ENCODE measurements at places on chromosomes 11 and 22.

GRCh38 chr11:120914601-120915000 lies 109.3 kb upstream of the TBCEL start:
- no peak for DNase-seq

DNA sequence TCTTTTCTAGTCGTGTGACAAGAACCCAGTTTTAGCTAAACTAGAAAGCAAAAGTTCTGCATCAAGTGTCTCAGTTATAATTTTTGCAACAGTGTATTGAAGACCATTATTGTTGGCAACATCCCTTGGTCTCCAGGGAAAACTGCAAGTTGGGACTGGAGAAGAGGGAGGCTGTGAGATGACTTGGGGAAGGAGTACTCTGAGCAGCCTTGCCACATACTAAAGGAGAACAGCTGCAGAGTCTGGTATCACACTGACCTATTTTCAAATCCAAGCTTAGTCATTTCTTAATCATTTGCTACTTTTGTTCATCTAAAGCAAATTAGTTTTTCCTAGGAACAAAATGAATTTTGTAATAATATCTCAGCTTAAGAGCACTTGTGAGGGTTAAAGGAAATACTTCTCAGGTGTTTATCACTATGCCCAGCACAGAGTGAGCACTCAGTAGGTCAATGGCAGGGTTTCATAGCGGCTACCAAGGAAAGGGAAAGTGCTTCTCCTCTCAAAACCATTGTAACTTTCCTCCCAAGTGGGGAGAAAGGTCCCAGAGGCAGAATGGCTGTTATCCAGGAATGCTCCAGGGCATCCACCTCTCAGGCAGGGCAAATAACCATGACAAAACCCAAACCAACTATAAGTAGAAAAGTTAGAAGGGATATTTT lies 247.1 kb downstream of the C11orf87 start:
- no peak for DNase-seq

DNA sequence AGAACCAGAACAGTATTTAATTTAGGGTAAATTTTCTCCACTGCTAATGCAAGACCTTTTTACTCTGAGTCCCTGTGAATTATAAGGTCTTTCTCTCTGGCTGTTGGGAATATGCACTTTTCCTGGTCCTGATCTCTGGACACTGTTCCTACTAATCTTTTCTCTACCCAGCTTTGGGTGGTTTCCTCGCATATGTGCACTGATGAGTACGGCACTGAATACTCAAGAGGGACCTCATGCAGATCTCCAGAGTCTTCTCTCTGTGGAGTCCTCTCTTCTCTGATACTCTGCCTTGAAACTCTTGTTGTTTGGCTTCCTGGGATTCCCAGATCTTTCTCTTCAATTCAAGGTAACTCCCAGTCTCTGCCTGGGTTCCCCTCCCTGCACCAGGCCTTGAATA lies 14.0 kb downstream of the KCTD14 start:
- DNase-seq = no peak

DNA sequence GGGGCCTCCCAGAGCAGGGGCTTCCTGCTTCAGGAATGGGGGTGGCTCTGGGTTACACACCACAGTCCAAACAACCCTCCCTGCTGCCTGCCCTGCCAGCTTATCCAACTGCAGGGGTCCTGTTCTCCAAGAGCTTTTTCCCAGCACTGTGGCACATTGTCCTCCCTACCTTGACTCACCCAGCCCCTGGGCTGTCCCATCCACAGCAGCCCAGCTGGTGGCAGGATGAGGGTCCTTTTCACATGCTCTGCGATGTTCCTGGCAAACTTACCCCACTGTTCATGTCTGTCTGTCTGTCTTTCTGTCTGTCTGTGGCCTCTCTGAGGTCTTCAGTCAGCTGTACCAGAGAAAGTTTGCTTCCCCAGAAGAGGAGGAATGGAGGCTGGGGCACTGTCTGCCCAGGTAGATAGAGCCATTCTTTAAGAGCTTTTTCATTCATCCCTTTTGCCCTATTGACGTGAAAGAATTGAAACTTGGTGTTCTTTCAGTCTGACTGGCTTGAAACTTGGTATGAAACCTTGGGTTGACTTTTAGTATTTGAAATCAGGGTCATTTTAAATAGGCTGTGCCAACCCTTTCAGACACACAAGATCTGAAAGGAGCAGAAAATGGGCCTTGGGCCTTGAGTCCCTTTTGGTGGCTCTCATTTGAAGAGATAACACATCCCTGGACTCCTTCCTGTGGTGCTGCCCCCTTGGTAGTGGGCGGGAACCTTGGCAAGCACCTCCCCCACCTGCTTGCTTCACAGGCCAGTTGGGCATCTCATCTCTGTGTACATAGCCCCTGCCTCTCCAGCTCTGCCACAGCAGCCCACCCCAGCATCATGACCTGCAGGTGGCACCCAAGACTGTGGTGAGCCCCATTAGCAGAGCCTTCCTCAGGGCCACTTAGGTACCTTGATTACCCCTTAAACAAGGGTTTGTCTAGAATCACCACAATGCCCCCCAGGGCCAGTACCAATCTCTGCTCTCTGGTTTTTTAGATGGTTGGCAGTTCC lies 74.6 kb upstream of the SUSD2 start:
- peak; percentile 71 for DNase-seq

- DNase-seq = peak; percentile 84
Measured at GRCh38 chr22:50274311-50274710, 4.1 kb upstream of the MAPK11 start.

- peak; percentile 92 for DNase-seq
Measured at GRCh38 chr22:33274214-33275072, 216.3 kb upstream of the SYN3 start.

DNA sequence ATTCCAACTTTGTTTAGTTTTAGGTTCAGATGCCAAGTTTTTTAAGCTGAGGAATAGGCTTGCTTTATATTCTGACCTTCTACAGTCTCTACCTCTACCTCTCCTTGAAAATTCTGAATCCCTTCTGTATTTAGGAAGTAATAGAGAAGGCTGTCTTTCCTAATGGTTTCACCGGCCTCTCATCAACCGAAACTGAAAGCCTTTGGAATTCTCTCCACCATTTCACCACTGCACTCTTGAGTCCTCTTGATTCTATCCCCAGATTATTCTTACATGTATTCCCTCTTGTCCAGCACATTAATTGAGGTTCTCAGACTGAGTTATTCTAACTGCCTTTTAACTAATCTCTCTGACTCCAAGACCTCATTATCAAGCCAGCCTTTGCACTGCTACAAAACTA lies 67.7 kb upstream of the PICALM start:
- DNase-seq = no peak

GRCh38 chr22:34997633-34998299 lies 68.2 kb upstream of the ISX start:
- DNase-seq = no peak

DNA sequence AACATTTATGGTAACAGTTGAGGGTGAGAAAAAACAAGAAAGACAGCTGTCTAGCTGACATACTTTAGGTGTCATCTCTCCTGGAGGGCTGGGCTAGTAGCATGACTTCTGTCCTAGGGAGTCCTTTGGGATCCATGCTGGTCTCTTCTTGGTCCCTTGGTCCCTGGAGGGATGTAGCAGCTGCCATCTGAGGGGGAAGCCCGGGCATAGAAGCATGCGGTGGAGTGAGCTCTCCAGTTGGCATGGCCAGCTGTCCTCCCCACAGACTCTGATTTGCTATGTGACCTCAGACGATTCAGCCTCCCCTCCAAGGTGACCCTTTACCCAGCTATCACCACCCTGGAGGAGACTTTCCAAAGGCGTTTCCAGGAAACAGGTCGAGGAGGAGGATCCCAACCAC lies 28.7 kb downstream of the POU2F3 start:
- peak; percentile 37 for DNase-seq

- no peak for DNase-seq
Measured at GRCh38 chr22:40687706-40688105, 8.4 kb downstream of the MCHR1 start.

- DNase-seq = no peak
Measured at GRCh38 chr11:128525411-128526243, 61.7 kb downstream of the ETS1 start.

GRCh38 chr22:44391481-44392445 lies 79.0 kb upstream of the SHISAL1 start:
- DNase-seq = no peak
